Neural crest cell (in vitro differentiated cells): ENCODE measurements at places on chromosomes 5 and 9. TPM values are rescaled to one million over a fixed set of nuclear protein-coding genes. Genes with fewer than 3 reads are reported as not detected.

DNA sequence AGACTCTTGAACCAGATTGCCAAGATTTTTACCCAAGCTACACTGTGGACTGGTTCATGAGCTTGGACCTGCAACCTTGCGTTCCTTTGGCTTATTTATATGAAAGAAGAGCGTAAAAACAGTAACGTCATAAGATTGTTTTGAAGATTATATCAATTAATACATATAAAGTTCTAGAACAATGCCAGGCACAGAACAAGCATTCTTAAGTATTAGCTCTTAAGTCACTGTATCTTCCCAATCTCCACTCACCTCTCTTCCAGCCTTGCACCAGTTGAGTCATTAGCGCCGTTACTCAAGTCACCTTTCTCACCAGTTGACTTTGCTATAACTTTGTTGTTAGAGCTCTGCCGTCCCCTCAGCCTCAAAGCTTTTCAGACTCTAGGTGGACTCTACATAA lies 415.7 kb downstream of the PLK2 start:
- no peak for DNase-seq

GRCh38 chr9:38141746-38142591 lies 72.9 kb upstream of the SHB start:
- no peak for DNase-seq

DNA sequence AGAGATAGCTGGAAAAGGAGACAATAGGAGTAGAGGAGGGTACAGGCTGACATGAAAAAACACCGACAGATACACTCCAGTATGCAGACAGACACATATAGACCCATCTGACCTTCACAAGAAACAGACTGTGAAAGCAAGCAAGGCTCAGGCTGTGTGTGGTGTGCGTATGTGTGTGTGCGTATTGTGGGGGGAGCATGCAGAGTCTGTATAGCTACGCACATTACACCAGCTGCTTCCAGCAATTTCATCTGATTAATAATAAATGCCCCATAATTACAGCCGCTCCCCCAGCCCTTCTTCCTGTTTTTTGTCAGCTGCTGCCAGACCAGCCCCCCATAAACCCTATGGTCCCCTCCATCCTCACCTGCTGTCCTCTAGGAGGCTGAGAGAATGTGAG lies 6.7 kb downstream of the CNTFR start:
- DNase-seq = no peak

DNA sequence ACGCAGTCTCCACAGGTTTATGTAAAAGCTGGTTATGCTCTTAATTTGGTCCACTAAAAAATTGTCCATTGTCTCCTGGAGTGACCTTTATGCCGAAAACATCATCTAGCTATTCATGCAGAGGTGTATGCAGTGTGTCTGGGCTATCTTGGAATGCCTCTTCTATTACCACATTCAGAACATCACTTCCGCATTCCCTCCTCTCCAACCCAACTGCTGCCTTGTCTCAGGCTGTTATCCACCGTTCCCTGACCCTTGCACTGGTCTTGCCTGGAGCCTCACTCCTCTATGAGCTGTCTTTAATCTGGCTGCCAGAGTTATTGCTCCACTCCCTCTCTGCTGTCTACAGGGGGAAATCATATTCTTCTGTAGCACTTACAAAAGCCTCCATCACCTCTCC lies 214.1 kb upstream of the ANKRD55 start:
- DNase-seq = no peak

DNA sequence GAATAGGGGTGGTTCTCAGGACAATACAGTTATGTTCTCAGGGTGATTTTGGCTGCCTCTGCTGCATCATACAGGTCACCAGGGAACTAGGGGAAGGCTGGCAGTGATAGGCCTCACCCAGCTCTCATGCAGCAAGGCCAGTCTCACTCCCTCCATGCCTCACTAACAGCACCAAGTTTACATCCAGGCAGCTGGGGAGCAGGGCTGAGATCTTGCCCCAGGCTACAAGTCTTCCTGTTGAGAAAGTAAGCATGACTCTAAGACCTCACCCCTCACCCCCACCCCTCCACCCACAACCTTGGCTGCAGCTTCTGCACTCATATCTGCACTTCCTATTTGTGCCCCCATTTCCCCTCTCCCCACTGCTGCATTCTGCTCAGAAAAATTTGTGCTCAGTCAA lies 481.2 kb downstream of the ACTL7B start:
- DNase-seq = no peak

DNA sequence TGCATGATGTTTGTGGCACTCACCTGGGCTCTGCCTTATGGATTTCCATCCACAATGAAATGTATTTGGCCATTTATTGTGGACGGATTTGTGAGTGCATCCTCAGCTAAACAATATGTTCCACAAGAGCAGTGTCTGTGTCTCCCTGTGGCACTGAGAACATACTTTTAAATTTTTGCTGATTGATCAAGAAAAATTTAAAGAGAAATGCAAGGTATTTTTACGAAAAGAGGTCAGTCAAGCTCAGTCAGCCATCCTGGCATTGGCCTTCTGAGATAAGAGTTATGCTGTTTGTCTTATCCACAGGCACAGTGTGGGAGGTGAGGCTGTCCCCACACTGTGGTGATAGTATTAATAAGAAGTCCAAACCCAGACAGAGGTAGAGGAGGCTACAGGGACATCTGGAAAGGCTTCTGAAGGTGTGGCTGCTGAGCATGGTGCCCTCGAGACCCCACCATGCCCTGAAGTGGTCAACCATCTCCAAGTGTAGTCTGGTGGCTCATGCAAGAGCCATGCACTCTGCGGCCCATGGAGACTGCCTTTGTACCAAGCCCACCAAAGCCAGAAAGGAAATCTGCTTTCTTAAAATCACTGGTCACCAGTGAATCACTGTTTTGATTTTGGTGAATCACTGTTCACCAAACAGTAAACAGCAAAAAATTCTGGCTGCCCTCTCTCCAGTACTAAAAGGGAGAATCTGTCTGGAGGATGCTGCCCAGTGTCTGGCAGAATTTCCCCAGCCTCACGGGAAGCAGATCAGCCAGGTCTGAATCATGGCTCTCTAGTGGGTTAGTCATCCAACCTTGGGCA lies 28.8 kb downstream of the SPOCK1 start:
- no peak for DNase-seq

GRCh38 chr9:120583958-120584369 lies 4.0 kb upstream of the CDK5RAP2 start:
- DNase-seq = peak; percentile 41

DNA sequence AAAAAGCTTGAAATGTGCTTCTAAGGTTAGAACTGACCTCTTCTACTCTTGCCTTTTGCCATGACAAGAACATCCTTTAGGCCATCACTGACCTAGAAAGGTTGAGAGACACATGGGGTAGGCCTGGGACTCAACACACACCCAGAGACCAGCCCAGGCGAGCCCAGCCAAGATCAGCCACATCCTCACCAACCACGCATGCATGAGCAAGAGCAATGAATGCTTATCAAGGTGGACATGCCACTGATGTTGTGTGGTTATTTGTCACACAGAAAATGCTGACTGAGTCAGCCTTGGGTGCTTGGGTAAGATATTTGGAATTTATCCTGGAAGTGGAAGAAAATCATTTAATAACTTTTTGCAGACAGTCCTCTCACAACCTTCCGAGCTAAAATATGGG lies 39.4 kb downstream of the SMIM23 start:
- DNase-seq = no peak

DNA sequence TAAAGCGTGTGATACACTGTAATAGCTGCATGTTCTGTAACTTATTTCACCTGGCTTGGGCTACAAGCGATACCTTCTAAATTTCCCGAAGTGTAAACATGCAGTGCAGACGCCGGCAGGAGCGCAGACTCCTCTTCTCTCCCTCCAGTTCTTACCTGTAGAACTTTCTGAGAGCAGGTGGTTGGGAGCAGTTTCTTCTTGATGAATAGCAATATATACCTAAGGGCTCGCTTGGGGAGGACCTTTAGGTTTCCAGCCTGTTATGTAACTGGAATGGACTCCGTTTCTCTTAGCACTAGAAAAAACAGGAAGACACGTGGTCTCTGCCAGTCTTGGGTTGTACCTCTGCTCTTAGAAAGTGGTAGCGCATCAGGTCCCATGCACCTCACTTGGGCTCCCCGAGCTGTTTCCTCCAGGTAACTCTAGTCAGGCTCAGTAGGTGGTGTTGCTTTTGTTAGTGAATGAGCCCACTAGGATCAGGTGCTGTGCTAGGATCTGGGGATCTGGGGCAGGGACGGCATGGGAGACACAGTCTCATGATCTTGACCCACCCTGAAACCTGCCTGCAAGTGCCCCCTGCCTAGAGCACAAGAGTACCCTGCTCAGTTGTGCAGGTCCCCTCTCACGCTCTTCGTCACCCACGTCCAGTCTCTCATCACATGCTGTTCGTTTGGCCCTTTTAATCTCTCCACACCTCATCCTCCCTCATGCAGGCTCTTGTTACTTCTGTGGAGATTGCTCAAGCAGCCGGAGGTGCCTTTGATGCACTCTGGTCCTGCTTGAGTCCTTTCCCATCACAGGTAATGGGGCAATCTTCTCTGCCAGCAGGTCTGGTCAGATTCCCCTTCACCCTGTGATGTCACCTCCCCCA lies 2.8 kb downstream of the TENT4A start:
- DNase-seq = no peak

DNA sequence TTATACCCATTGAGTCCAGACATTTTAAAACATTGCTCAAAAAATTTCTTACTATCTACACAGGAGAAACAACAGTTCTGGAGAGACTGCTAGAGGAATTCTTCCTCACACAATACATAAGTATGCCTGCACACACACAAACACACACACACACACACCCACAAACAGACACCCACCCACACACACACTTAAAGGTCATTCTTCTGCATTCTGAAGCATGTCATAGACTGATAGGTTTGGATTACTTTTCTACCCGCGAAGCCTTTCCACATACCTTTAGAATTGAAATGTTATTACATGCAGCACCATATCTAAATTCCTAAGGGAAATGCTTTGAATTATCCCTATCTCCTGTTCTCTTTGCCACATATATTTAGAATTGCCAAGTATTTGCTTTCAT lies 80.2 kb downstream of the FAM174A start:
- no peak for DNase-seq

DNA sequence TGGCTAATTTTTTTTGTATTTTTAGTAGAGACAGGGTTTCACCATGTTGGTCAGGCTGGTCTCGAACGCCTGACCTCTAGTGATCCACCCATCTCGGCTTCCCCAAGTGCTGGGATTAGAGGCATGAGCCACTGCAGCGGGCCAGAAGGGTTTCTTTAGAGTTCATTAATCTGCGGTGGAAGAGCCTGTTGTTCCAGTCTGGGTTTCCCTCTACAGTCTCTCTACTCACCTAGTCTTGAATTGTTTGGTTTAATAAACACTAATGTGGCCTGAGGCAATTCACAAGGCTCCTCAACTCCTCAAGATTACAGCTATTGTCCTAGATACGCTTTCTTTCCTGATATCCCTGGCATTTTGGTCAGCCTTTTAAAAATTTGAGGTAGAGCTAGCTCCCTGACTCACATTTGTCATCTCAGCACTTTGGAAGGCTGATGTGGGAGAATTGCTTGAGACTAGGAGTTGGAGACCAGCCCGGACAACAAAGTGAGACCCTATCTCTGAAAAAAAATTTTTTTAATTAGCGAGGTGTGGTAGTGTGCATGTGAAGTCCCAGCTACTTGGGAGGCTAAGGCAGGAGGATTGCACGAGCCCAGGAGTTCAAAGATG lies 4.6 kb upstream of the SAR1B start:
- DNase-seq = no peak

- DNase-seq = no peak
Observed at GRCh38 chr9:23621924-23622323, 204.1 kb downstream of the ELAVL2 start.

- no peak for DNase-seq
Observed at GRCh38 chr5:159018855-159019254, 80.9 kb downstream of the EBF1 start.

DNA sequence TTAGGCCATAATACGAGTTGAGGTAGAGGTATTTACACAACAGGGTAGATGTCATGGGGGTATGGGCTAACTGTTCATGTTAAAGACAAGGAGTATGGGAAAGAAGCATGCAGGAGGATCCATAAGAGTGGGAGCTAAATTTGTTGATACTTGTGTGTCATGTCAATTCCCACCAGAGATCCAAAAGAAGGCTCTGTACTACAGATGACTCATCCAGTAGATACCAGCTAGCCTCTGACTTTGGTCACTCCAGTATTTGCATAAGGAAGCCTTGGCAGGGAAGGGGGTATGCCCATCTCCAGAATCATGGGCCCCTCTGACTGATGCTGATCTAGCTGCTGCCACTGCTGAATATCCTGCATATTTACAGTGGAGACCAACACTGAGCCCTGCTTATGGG lies 743.7 kb upstream of the GRAMD2B start:
- DNase-seq = no peak

GRCh38 chr5:126138281-126138931 lies 284.8 kb upstream of the GRAMD2B start:
- no peak for DNase-seq

- no peak for DNase-seq
Observed at GRCh38 chr9:79687131-79687447, 115.3 kb downstream of the TLE4 start.

GRCh38 chr9:31137176-31138160 lies 1247.0 kb upstream of the ACO1 start:
- no peak for DNase-seq

- no peak for DNase-seq
Observed at GRCh38 chr9:84823421-84824271, 154.1 kb downstream of the NTRK2 start.

GRCh38 chr5:152527358-152528052 lies 122.4 kb upstream of the NMUR2 start:
- DNase-seq = no peak

GRCh38 chr5:61084658-61085057 lies 77.6 kb downstream of the SMIM15 start:
- no peak for DNase-seq

GRCh38 chr5:104513640-104514072 lies 951.1 kb upstream of the NUDT12 start:
- no peak for DNase-seq

GRCh38 chr5:32541241-32541640 lies 44.1 kb upstream of the SUB1 start:
- DNase-seq = no peak

- no peak for DNase-seq
Observed at GRCh38 chr9:103789686-103790085, 304.4 kb upstream of the SMC2 start.

DNA sequence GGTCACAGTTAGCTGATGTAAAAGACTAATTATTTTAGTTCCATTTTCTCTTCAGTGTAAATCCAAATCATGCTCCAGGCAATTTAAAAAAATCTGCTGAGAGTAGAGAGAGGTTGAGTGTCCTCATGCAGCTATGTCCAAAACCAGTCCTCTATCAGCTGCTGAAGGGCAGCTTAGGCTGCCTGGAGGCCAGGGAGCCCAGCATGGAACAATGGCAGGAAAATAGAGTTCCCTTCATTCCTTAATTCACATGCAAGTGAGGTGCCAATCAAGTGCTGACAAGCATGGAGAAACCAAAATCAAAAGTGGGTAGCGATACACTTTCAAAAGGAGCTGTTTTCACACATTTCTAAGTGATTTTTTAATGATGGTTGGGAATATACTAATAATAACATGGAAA lies 78.3 kb upstream of the POU5F2 start:
- peak; percentile 20 for DNase-seq

The FTMT gene
- total RNA-seq = not detected in 2 replicates

The HAVCR1 gene
- not detected in 2 replicates for total RNA-seq

The TICAM2 gene
- total RNA-seq = 1.4 and 1.9 TPM in 2 replicates

The FOXD4 gene
- 0.36 and 0.77 TPM in 2 replicates for total RNA-seq

The ZNF354B gene
- 24.8 and 25.9 TPM in 2 replicates for total RNA-seq

The PCDHB11 gene
- total RNA-seq = 2.7 and 3.6 TPM in 2 replicates

The SGTB gene
- 15.0 and 15.8 TPM in 2 replicates for total RNA-seq

The IL3 gene
- total RNA-seq = not detected in 2 replicates

The SPATA9 gene
- 0.68 and 1.0 TPM in 2 replicates for total RNA-seq

The PCDHGA12 gene
- 1.5 and 1.8 TPM in 2 replicates for total RNA-seq

The PCDHB14 gene
- total RNA-seq = 5.5 TPM in 2 replicates

The ABLIM3 gene
- total RNA-seq = 2.4 and 3.0 TPM in 2 replicates

The PRLR gene
- total RNA-seq = 0.58 and 0.64 TPM in 2 replicates

The PCDHAC2 gene
- 1.8 and 1.9 TPM in 2 replicates for total RNA-seq

The CCDC192 gene
- 0.71 and 1.3 TPM in 2 replicates for total RNA-seq
